NCI-H774 (cell line): ENCODE measurements at places on chromosomes 1 and 21.

- DNase-seq, result no peak
Observed at GRCh38 chr1:112686835-112687234, 12.4 kb downstream of the MOV10 start.

DNA sequence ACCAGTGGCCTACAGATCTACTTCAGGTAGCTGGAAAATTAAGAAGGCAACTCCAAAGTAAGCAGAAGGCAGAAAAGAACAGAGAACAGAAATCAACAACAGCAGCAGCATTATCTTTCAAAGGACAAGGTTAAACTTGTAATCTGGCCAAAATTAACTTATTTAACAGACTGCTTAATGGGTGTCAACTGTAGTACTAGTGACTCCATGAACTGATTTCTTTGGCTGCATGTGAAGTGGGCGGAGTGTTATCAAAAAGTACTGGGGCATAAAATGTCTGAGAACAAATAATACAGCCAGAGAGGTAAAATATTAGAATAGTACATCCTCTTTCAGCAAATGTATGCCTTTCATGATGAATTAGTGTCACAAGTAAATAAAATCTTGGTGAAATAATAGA, 24.6 kb upstream of the NADK start:
- DNase-seq, result no peak

- no peak for DNase-seq
Observed at GRCh38 chr1:212491454-212491853, 58.7 kb downstream of the NENF start.

- no peak for DNase-seq
Observed at GRCh38 chr21:37478794-37479193, 112.2 kb downstream of the DYRK1A start.

DNA sequence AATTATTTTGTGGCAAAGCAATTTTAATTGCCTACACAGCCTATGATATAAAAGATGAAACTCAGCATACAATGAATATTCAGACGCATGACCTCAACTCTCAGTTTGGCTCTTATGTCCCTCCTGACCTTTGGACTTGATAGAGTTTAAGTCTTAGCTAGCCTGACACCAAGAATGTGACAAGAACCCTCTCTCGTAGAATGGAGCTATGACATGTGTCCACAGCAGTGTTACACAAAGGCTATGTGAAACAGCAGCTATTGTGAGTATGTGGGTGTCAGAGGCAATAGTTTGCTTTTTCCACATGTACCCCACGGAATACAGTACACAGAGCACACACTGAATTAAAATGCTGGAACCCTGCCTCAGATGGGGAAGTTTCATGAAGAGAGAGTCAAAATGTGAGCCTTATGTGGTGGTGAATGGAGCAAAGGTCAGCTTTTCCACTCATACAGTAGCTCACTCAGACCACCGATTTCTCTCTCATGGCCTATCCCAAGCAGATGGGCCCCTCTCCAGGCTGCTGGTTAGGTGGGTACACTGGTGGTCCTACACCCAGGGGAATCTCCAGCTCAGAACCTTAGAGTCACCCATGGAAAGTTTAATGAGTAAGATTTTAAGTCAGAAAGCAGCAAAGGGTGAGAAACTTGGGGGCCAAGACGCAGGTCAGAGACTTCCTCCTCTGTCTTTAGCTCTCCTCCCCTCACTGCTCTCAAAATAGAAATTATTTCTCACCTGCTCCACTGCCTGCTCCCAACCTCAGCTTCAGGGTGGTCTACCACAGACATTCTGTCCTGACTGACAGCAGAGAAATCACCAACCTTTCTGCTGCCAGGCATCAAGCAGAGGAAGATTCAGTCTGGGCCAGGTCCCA, 10.1 kb upstream of the XCL2 start:
- no peak for DNase-seq

GRCh38 chr21:27690426-27690825, 723.5 kb upstream of the ADAMTS5 start:
- DNase-seq, result no peak

DNA sequence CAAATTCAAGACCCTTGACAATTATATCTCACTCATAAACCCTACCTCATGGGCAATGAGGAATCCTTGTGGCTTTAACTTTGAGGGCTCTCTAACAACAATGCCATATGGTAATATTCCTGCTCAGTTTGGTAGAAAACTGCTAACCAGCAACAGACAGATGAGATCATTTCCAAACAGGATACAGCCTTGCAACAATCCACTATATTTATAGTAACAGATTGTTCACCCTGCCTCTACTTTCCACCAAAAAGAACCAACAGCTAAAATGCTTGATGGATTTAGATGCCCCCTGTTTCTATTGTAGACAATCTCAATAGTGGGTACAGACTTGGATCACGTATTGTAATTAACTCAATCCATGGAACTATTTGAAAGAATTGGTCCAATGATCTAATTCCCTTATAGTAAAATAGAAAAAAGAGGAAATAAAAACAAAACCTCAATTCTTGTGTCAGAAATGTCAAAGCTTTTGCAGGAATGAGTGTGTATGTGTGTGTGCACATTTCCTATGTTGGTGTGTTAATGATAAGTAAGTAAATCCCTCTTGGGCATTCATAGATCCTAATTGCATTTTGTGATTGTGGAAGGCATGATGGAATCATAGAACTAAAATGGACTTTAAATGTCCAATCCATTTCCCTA, 100.0 kb upstream of the EDEM3 start:
- DNase-seq, result no peak

GRCh38 chr1:220878191-220879075, 810 bp upstream of the HLX start:
- no peak for DNase-seq

DNA sequence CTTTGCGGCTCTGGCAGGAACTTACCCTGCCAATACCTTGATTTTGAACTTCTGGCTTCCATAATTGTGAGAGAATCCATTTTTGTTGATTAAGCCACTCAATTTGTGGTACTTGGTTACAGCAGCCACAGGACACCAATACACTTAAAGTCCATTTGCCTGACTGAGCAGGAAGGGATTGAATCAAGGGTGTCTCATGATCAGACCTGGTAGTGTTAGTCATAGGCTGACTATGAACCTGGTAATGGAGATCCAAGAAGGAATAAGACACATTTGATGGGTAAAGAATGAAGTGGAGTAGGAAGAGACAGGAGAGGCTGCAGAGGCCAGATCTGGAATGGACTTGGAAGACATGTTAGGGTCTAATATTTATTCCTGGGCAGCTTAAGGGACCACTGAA, 31.2 kb upstream of the MAP1LC3C start:
- no peak for DNase-seq

DNA sequence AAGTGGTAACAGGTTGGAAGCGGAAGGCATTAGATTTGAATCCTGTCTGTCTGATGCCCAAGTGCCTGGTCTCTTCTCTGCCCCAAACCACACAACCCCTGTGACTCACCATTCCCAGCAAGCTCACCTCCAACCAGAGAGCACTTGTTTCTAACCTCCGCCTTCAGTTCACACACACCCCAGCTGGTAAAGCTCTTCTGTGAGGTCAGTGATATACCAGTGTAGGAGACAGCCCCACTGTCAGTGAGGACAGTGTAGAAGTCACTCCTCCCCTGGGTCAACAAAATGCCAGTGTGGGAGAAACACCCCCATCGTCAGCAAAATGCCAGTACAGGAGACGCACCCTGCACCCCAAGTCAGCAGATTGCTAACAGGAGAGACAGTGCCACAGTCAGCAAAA, 2.6 kb downstream of the RIMS3 start:
- no peak for DNase-seq

GRCh38 chr1:15701784-15702183, 17.7 kb downstream of the PLEKHM2 start:
- no peak for DNase-seq

DNA sequence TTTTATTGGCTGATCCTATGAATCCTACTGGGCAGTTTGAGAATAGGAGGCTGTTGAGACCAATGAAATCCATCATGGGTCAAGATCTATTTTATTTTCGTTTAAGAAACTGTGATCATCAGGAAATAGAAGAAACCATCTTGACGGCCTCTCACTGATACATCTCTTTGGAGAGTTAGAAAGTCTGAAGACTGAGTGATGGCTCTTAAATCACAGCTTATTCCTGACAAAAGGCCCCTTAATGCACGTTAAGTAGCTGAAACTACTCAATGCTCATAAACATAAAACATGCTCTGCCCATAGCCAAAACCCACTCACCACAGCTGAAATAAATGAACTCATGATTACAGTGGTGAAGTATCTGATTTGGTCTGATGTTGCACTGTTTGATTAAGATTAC, 784.5 kb upstream of the NEGR1 start:
- no peak for DNase-seq

DNA sequence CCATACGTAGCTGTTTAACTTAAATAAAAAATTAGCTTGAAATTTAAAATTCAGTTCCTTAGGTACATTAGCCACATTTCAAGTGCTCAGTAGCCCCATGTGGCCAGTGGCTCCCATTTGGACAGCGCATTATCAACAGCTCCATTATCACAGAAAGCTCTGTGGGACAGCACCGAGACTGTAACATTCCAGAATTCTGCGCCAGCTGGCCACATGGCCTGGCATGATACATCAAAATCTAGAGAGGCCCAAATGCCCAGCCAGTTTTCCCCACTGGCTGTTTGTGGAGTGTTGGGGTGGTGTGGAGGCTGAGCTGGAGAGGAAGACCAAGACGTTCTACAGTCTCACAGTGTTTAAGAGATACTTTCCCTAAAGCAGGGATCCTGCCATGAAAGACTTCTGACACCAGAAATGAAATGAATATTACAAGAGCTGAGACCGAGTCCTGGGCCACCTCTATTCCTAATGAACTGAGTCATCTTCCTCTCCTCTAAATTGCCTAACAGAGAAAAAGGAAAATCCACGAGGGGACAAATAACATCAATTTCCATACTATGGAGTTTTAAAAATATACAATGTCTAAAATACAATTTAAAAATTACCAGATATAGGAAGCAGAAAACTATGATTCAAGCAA, 27.3 kb upstream of the ACTA1 start:
- DNase-seq, result no peak

DNA sequence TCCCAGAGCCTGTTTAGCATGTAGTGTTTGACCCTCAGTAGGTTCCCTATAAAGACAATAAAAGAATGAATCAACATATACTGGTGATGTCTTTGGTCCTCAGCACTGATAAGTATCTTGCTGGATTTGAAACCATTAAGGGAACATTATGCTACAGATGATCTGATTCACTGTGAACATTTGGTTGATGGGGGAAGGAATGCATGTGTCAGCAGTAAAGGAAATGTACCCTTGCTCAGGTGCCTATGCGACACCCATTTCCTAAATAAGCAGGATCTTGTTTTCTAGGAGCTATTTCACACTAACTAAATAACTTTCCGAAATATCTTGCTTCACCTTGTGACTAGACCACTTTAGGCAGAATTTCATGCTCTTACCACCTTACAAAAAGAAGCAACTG, 13.0 kb downstream of the TEX38 start:
- no peak for DNase-seq

- no peak for DNase-seq
Observed at GRCh38 chr1:99018313-99018712, 13.7 kb upstream of the PLPPR5 start.

GRCh38 chr1:204072931-204073836, at the start of gene SOX13:
Gene SOX13 (plus strand): TSS chr1:204073115. CDS start chr1:204112916, 39,801 bp downstream.
- DNase-seq, result peak; percentile 83

DNA sequence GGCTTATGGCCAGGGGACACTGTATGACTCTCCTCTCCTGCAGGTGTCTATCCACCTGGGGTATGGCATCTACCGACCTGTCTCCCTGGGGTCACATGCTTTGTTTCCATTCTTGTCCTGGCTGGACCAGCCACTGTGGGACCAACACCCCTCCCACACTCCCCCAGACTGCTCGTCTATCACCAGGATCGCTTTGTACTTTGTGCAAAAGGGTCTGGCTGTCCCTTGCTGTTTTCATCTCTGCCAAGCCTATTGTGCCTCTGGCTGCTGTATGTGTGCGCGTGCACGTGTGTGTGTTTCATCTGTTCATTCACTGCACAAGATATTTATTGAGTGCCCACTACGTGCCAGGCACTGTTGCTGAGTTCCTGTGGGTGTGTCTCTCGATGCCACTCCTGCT, 25.5 kb downstream of the ETNK2 start:
- no peak for DNase-seq

GRCh38 chr1:198922638-198923430, 284.0 kb downstream of the PTPRC start:
- DNase-seq, result no peak

DNA sequence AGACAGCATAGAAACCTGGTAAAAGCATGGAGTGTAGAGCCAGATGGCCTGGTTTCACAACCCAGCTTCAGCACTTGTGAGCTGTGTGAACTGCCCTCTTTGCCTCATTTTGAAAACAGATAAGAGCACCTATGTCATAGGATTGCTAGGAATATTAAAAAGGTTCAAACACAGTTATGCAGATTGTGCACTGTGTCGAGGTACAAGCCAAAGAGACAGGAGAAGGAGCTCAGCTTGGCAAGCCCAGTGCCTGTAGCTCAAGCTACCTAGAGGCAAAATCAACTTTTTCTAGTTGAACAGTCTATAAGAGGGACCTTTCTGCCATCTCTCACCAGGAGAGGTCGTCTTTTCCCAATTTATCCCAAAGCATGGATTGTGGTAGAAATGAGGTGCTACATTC, 5.0 kb downstream of the CHODL start:
- no peak for DNase-seq

DNA sequence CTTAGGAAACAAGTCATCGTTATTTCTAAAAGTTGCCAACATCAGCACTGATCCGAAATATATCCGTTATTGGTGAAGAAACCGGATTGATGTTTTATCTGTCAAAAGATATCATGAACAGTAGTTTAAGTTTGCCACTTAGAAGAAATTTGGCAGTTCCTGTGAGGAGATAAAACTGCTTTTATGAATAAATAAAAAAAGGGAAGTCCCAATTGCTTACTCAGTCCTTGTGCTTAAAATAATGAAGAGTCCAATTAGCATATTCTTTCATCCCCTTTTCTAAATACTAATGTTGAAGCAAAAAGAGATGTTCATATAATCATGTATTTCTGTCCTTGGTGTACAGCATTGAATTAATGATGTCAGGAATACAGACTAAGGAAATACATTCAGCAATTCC, 164.6 kb downstream of the NCAM2 start:
- DNase-seq, result no peak

DNA sequence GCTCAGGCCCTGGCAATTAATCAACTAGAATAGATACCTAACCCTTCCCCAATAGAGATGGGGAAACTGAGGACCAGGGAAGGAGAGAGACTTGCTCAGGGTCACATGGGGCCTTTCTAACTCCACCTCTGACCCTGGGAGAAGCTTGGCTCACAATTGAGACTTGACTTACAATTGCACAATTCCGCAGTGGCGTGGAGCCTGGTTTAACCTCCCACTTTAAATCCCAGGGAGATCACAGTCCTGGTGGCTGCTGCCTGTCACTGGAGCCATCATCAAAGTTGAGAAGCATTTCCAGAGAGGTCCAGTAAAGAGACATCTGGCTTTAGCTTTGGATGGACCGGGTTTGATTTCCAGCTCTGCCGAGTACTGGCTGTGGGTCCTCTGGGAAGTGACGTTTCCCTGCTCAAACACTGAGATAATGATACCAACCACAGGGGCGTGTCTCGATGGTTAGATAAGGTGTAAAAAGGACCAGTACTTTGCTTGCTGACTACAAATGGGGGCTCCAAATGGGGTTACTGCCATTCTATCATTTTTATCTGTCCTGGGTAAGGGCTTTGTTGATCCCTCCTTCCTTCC, 39.3 kb downstream of the TRIM62 start:
- DNase-seq, result no peak
